COR-L47 (cell line): ENCODE measurements at places on chromosomes 6 and 20.

- no peak for DNase-seq
These were observed 29.6 kb upstream of the VEGFA start for GRCh38 chr6:43740321-43740960.

DNA sequence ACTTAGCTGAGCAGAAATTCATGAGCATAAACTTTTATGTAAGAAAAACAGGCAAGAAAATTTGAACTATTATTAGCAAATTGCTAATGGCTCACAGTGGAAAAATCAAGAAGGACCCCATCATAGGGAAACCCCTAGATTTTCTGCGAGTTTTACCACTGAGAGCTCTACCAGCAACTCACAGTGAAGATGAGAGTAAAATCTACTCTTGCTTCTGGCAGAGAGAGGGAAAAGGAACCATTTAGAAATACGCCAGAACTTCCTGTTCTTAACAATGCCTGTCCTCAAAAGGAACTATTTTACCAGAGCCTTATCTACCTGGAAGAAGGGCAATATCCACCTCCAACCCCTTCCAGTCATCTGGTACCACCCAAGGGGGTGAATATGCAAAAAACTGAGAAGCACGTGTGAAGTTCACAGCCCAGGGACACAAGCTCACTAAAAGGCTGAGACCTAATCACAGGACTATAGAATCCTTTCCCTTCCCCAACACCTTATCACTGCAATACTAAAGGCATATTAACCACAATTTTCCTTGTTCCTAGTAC lies 34.4 kb upstream of the ASF1A start:
- DNase-seq: no peak

DNA sequence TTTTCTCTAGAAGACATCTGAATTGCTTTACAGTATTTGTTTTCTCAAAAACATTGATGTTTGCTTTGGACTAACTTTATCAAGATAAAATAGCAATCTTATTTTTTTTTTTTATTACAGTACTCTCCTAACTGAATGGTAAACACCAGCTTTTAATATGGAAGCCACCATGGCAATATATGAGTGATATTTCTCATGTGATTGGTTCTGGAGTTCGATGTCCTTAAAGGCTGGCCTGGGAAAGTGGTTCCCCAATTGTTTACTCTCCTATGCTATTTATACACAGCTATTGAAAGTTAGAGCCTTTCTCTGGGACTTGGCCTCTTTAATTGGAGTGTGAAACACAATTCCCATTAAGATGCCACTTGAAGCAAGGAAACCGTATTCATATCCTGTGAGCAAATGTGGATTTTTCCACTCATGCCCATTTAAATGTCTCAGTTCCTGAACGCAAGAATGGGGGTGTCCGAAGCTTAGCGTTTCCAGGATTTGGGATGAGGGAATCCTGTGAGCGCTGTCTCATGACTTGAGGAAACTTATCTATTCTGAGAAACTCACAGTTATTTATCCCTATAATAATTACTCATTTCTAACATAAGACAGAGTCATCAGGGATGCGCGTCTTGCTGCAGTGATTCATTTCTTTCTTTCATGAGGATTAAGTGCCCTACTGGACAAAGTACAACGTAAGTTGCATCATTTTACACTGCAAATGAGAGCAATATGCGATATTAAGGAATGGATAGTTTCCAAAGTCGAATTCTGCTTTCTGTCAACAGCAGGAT lies 143.3 kb upstream of the PREP start:
- DNase-seq: no peak

- no peak for DNase-seq
These were observed 183.2 kb upstream of the TCF21 start for GRCh38 chr6:133705731-133706130.

- no peak for DNase-seq
These were observed 178.5 kb downstream of the SLC16A10 start for GRCh38 chr6:111265842-111266241.

- DNase-seq: no peak
These were observed 4.6 kb upstream of the DDX27 start for GRCh38 chr20:49214571-49214970.

DNA sequence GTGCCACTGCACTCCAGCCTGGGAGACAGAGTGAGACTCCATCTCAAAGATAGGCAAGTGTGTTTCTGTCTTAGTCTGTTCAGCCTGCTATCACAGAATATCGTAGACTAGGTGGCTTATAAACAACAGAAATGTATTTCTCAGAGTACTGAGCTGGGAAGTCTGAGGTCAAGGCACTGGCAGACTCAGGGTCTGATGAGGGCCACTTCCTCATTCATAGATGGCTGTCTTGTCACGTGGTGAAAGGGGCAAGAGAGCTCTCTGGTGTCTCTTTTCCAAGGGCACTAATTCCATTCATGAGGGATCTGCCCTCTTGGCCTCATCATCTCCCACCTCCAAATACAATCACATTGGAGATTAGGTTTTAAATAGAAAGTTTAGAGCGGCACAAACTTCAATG lies 95.6 kb upstream of the PHACTR3 start:
- no peak for DNase-seq

- no peak for DNase-seq
These were observed 275.6 kb upstream of the PREP start for GRCh38 chr6:105678516-105678915.
